HFFc6 (cell line): ENCODE measurements at places on chromosomes 3 and 15.
A peak's percentile ranks its signal among the peaks of the same experiment; 100 is the strongest.

DNA sequence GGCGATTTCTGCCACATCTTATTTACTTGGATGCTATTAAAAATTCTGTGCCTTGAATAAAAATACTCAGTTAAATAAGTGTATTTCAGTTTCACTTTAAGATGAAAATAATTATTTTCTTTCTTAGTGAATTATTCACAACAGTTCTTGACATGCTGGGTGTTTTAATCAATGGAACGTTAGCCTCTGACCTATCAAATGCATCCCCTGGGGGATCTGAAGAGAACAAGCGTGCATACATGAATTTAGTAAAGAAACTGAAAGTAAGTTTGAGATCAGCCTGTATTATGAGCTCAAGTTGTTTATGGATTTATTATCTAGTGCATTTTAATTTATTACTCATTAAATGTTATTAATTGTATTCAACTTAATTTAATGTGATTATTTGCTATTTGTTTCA lies 597 bp downstream of the P2RY12 start:
- DNase-seq = no peak

- no peak for DNase-seq
Observed at GRCh38 chr3:53949541-53949940, 57.9 kb upstream of the SELENOK start.

DNA sequence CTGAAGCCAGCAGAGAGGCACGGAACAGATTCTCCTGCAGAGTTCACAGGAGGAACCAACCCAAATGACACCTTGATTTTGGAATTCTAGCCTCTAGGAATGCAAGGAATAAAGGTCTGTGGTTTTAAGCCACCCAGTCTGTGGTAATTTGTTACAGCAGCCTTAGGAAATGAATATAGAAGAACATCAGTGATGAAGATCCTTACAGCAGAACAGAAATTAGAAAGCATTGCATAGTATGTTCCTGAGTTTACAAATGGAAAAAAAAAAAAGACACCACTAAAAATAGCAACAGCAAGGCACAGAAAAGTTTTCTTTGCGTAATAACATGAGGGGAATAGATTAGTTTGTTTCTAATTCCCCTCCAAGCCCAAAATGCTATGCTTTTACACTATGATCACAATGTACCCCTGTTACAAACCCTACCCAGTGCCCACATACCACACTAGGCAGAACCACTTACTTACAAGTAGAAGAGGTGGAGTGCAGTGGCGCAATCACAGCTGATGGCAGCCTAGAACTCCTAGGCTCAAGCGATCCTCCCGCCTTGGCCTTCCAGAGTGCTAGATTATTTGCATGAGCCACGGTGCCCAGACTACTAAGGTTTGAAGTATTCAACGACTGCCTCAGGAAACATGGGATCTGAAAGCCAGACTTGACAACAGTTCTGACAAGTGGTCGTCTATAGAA lies 84.3 kb downstream of the SHQ1 start:
- DNase-seq = no peak

GRCh38 chr3:163878396-163878795 lies 1199.9 kb downstream of the SI start:
- DNase-seq = no peak

- DNase-seq = peak; percentile 17
Observed at GRCh38 chr3:190076136-190076535, 44.6 kb downstream of the P3H2 start.
